Fibroblast of the aortic adventitia (primary cell): ENCODE measurements at places on chromosomes 5 and 9.

GRCh38 chr5:38426986-38427950, 129.2 kb downstream of the LIFR start:
- DNase-seq, result no peak

GRCh38 chr5:107935645-107936044, 264.9 kb upstream of the EFNA5 start:
- DNase-seq, result no peak

GRCh38 chr5:136155761-136156160, 23.1 kb downstream of the SMAD5 start:
- DNase-seq, result no peak

- no peak for DNase-seq
Observed at GRCh38 chr5:167916706-167917105, 374.7 kb upstream of the WWC1 start.
